ENCODE measurements at places on chromosomes 4 and X.

GRCh38 chrX:29295987-29296680 is 708.9 kb downstream of the IL1RAPL1 start:
- DNase-seq = no peak

- DNase-seq = no peak
Observed at GRCh38 chr4:10441512-10441911, 15.7 kb downstream of the ZNF518B start.

- DNase-seq = no peak
Observed at GRCh38 chr4:40530961-40531635, 98.6 kb downstream of the RBM47 start.

DNA sequence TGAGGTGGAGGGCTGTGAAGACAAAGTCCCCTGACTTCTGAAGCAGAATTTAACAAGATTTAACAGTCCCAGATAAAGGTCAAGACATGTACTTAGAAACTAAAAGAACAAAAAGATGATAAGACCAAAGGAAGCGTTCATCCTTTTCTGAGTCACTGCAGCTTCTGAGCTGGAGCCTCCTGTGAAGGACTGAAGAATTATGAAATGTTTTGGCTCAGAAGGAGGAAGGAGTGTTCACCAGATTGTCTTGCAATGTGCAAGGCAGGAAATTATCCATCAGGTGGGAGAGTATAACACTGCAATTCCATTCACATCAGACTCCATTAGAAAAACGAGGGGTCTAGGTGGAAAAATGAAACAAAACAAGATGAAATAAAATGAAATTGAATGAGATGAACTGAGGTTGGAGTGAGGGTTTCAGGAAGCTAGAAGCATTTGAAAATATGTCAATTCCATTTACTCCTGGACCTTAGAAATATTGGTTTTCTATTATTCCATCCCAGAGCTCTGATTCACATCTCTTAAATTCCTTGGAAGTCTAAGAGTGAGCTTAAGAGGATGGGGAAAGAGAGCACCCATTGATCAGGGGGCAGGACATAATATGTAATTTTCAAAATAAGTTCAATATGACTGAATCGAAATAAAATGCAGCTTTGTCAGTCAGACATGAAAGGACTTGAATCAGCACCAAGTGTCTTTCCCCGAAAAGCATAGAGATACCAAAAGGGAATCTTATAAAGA is 186.1 kb upstream of the LNX1 start:
- DNase-seq = no peak

DNA sequence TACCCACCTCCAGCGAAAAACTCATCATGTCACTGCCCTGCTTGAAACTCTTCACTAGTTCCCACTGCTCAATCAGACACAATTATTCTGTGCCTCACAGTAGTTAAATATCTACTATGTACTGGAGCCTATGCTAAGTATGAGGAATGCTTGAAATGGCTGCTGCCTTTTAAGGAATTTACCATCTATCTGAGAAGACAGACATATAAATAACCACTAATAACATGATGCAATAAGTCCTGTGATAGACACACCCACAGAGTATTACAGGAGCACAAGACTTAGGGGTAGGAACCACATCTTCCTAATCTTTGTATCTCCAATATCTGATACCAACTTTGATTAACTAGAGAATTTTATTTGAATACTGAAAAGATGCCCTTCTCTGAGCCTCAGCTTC is 21.1 kb downstream of the SLC25A53 start:
- DNase-seq = no peak

DNA sequence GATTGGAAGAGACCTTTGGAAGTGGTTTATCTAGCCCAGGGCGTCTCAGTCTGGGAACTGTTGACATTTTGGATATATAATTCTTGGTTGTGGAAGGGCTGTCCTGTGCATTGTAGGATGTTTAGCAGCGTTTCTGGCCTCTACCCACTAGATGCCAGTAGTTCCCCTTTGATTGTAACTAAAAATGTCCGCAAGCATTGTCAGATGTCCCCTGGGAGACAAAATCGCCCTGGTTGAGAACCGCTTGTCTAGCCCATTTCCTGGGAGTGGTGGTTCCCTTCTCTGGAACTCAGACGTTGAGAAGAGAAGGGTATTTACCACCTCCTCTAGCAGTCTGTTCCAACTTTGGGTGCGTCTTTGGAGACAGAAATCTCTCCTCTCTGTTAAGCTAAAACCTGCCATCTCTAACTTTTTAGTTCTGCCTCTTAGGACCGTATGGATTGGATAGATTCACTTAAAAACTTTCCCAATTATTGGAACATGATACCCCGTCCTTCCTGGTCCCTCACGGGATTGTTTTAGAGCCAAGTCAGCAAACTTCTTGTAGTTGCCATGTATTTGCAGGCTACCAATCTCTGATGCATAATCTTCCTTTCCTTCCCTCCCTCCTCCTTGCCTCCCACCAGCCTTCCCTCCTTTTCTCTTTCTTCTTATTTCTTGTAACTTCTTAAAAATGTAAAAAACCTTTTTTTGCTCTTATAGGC is 13.9 kb downstream of the TMEM165 start:
- DNase-seq = no peak

DNA sequence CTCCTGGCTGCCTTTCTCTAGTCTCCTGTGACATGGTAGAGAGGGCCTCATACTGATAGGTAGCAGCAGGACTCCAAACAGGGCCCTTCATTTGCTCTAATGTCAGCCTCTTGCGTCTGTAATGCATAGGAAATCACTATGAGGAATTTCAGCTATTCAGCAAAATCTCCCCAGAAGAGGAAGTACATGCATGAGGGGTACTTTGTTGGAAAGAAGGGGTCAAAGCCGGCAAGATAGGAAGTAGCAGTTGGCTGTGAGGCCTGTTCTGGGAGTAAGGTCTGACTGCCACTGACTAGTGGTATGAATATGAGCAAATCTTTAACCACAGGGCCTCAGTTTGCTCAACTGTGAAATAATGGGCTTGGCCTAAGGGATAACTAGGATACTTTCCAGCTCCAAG is 283.2 kb downstream of the ARHGAP10 start:
- no peak for DNase-seq

DNA sequence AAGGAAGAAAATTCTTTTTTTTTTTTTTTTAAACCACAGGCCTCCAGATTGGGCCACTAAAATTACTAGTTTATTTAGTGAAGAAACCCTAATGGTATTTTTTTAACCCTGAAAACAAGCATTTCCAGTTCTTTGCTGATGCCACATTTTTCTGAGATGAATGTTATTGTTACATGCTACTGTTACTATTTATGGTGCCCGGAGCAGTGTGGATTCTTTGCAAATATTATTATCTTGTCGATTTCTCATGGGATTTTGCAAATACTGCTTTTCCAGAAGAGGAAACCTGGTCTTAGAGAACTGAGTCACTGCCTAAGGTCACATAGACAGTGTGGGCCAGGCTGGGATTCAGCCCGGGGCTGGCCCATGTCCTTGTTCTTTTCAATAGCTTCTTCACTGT is 8.7 kb upstream of the ALAS2 start:
- no peak for DNase-seq

DNA sequence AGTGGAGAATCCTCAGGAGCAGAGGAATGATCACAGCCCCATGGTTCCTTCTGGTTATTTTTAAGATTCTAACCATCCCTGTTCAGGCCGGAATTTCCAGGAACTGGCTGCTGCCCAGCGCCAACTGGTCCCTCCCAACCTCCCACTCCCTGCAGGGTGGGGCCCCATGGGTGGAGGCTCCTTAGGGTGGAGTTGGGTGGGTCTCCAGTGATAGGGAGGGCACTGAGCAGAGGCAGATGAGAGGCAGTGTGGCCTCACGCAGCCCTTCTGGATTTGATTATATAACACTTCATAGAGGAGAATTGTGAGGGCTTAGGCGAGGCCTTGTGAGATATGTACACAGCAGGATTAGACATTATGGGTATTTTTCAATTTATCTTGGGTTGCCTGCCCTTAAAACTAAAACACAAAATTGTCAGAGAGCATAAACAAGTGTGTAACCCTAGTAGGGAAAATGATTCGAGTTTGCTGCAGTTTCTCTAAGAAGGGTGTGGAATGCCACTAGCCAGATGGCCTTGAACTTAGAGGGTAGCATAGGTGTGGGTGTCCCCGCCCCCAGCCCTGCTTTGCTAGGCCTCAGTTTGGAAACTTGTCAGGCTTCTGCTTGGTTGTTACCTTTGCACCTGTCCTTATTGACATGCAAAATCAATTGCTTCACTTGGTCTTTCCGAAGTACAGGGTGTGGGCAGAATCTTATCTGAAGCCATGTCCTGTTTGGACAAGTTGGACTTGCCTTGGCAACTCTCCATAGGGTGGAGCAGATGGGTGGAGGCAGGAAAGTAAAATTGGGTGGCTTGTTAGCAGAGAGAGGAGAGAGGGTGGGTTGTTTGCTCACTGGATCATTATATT is 9.4 kb downstream of the KLF3 start:
- DNase-seq = no peak

GRCh38 chrX:44291468-44292092 is 51.9 kb downstream of the EFHC2 start:
- no peak for DNase-seq

GRCh38 chrX:119981286-119982070 is 37.9 kb upstream of the NKAP start:
- DNase-seq = no peak

- no peak for DNase-seq
Observed at GRCh38 chrX:15059474-15059873, 186.3 kb downstream of the MOSPD2 start.

GRCh38 chr4:37985730-37986275 is 25.6 kb downstream of the PTTG2 start:
- DNase-seq = no peak

GRCh38 chrX:2523911-2524310 is 23.1 kb upstream of the DHRSX start:
- no peak for DNase-seq

GRCh38 chrX:118632862-118633261 is 94.5 kb upstream of the IL13RA1 start:
- no peak for DNase-seq

DNA sequence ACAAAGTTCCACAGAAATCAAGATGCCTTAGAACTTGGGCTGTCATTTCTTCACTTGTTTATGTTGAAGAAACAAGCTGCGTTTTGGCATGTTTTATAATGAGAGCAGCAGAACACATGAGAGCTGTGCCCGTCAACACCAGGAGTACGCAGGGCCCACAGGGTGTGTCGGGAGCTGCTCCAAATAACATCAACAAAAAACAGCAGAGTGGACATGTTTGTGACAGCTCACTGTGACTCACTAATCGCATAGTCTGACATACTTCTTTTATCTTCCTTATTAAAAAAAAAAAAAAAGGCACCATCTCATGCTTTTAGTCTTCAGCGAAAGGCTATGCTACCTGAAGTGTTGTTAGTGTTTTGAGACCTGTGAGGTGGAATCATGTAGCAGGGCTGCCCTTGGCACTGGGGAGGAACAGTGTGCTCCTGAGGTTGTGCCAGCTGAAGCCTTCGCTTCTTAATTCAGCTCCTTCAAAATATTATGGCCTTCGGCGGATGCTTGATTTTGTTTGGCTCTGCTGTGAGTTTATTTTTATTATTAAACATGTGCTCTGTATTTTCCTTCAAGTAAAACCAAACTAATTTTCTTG is 32.8 kb downstream of the FHDC1 start:
- DNase-seq = no peak

- no peak for DNase-seq
Observed at GRCh38 chr4:139555705-139556070, 331 bp downstream of the SETD7 start.

DNA sequence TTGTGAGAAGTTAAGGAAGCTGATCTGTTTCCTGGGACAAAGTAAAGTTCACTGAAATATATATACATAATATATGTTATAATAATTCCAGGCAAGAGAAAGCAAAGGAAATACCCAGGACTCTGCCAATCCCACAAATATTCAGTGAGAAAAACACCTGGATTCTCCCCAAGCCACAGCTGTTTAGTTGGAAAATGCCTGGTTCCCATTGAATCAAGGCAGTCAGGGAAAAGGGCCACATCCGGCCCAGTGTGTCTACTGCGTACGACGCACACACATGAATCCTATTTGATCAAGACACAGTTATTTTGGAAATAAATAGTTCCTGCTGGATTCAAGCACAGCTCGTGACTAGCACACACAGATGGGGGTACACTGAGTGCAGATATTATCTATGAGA is 6.3 kb upstream of the DCHS2 start:
- no peak for DNase-seq

DNA sequence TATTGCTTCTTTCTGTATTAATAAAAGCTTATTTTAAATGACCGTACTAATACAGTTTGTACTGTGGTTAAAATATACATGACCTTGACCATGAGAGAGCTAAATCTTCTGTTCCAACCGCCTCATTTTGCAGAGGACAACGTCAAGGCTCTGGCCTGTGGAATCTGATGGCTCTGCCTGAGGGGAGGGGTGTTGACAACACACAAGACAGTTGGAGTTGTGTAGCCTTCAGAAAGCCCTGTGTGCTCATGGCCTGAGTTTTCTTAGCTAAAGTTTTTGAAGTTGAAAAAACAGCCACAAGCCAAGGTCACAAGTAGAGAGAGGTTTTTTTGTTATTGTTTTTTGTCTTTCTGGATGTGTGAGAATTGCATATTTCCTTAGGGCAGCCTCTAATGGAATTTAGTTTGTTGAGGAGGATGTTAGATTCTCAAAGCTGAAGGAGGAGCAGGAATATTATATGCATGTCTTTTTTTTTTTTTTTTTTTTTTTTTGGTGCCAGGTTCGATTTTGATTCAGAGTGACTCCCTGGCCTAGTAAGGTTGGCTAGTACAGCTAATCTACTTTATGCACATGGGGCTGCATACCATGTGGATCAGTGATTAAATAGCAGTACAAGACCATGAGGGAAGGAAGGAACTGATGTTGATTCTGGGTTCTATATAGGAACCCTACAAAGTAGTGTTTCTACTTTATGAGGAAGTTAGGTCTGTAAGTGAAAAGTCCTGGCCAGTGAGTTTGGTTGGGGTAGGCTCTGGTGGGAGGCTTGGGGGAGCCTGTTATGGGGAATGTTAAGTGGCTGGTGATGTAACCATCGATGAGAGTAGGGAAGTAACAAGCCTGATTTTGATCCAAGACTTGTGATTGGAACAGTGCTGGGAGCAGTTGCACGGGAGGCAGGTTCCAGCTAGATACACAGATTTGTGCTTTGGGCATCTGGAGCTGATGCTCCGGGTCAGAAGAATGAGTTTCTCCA is 20.3 kb downstream of the SMS start:
- no peak for DNase-seq

- DNase-seq = no peak
Observed at GRCh38 chrX:153820601-153821000, 9.7 kb downstream of the PDZD4 start.

All from stimulated activated CD8-positive, alpha-beta memory T cell treated with anti-CD3 and anti-CD28 coated beads, Interleukin-15, amount 100 ng/mL, for 4 hours (primary cell).